ENCODE measurements at places on chromosomes 11 and 22.
A peak's percentile ranks its signal among the peaks of the same experiment; 100 is the strongest.

DNA sequence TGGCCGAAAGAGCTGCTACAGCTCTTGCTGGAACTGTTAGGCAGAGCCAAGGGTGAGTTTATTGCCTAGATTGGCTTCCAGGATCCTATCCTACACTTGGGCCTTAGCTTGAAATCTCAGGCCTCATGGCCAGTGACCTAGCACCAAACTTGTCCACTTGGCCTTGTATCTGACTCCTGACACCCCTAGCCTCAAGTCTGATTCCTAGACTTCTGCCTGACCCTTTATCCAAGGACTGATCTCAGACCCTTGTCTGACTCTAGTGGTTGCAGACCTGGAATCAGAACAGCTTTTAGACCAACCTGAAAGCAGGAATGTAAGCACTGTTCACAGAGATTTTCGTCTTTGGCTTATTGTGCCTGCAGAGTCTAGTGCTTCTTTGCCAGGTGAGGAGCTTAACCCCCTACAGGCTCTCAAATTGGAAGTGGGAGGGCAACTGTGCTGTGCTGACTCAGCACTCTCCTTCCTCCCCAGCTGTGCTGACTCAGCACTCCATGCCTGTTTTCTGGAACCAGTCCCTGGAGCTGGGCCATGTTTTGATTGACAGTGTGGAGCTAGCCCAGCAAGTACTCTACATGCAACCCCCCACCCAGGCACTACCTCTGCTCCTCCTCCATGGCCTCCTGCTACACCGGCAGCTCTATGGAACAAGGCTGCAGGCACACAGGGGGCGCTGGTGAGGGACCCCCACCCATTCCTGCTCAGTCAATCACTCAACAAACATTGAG lies 35.1 kb downstream of the RRP8 start:
- no peak for DNase-seq

DNA sequence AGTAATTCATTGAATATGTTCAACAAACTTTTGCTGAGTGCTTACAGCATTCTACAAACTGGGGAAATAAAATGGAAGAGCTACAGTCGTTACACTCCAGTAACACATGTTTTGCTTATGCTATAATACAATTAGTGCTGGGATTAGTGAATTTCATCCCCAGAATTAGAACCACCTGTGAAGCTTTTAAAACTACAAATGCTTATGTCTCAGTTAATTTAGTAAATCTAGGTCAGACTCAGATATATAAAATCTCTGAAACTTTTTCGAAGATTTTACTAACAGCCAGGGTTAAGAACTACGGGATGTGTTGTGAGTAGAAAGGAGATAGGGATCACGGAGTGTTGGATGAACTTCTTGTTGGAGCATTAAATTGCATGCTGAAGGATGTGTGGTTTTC lies 33.7 kb upstream of the EED start:
- no peak for DNase-seq

DNA sequence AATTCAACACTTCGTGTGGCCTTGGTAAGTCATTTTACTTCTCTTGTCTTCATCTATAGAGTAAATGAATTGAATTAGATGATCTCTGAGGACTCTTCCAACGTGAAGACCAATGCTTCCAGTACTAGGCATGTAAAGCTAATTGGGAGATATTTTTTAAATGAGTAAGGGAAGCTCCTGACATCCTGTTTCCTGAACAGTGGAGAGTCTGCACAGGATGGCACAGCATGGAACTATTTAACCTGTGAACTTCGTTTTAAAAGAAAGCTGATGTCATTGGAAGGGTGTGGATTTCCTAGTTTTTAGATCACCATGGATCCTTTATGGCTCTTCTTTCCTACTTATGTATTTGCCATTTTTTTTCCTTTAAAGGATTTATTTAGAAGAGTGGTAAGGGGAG lies 48.4 kb upstream of the HSD17B12 start:
- no peak for DNase-seq

DNA sequence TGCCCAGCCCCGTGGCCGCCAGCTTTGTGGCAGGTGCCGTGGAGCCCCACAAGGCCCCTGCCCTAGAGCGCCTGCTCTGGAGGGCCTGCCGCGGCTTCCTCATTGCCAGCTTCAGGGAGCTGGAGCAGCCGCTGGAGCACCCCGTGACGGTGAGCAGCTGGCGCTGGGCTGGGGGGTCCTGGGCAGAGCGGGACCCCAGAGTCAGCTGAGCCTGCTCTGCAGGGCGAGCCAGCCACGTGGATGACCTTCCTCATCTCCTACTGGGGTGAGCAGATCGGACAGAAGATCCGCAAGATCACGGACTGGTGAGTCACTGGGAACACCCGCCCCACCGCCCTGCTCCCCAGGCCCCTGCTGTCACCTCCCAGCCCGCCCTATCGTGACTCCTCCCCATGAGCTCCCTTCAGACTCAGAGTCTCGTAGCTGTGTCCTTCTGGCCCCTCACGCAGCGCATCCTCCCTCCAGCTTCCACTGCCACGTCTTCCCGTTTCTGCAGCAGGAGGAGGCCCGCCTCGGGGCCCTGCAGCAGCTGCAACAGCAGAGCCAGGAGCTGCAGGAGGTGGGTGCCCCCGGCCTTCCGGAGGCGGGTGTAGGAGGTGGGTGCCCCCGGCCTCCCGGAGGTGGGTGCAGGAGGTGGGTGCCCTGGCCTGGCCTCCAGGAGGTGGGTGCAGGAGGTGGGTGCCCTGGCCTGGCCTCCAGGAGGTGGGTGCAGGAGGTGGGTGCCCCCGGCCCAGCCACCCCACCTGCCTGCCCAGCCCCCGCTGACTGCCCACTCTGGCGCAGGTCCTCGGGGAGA lies 4.7 kb downstream of the TCIRG1 start:
- no peak for DNase-seq

DNA sequence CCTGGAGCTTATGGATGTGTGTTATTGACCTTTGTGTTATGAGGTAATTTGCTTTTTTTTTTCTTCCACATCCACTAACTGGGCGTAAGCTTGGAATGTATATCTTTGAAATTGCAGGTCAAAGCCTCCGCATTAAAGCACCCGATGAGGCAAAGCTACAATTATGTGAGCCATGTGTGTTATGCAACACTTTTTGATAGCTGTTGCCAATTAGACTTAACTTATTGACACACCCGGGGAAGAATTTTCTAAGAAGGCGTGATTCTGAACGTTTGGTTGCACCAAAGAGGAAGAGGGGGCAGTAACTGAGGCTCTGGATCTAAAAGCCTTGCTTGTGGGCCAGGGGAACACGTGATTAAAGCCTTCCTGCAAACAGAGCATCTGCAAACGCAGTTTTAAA lies 610 bp upstream of the TEX12 start:
- DNase-seq = no peak

GRCh38 chr22:45896153-45896951 lies 80.6 kb downstream of the WNT7B start:
- peak; percentile 76 for DNase-seq
